ENCODE measurements at places on chromosomes 4 and X. TPM values are rescaled to one million over a fixed set of nuclear protein-coding genes. Genes with fewer than 3 reads are reported as not detected.

GRCh38 chr4:156290811-156291210 lies 337.1 kb upstream of the CTSO start:
- no peak for DNase-seq

CLNK gene
- 0.27 TPM for total RNA-seq

GRCh38 chrX:2516623-2517022 lies 15.8 kb upstream of the DHRSX start:
- no peak for DNase-seq

NFXL1 gene
- 7.3 TPM for total RNA-seq

ZNF732 gene
- not detected for total RNA-seq

SPANXC gene
- total RNA-seq: not detected

Measured in hematopoietic multipotent progenitor cell (in vitro differentiated cells).